ENCODE measurements at places on chromosomes 12 and 14.
A peak's percentile ranks its signal among the peaks of the same experiment; 100 is the strongest.

- DNase-seq, result no peak
Observed at GRCh38 chr12:108581311-108582227, 16.3 kb downstream of the TMEM119 start.

GRCh38 chr14:74389980-74390379 lies 36.0 kb downstream of the SYNDIG1L start:
- DNase-seq, result no peak

DNA sequence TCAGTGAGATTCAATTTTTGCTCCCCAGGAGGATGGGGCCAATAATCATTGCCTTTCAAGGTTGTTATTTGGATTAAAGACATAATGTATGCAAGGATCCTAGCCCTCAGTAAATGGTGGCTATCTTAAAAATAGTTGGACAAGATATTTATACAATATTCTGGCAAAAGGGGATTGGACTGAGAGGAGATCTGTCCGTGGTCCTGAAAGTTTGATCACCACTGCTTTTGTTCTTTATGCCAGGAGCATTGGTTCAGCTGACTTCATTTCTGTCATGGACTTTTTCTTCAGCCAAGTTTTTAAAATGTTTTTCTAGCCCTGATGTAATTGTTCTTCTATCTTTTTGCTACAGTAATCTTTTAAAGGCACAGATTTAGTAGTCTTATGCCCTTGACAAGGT lies 70.2 kb upstream of the TCL1A start:
- no peak for DNase-seq

DNA sequence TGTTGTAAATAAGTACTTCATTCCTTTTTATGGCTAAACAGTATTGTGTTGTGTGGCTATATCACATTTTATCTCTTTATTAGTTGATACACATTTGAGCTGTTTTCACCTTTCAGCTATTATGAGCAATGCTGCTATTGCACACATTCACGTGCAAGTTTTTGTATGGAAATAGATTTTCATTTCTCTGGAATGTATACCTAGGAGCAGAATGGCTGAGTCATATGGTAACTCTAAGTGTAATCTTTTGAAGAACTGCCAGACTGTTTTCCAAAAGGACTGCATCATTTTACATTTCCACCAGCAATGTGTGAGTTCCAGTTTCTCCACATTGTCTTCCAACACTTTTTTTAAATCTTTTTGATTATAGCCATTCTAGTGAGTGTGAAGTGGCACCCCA lies 134.0 kb downstream of the SRGAP1 start:
- DNase-seq, result no peak

DNA sequence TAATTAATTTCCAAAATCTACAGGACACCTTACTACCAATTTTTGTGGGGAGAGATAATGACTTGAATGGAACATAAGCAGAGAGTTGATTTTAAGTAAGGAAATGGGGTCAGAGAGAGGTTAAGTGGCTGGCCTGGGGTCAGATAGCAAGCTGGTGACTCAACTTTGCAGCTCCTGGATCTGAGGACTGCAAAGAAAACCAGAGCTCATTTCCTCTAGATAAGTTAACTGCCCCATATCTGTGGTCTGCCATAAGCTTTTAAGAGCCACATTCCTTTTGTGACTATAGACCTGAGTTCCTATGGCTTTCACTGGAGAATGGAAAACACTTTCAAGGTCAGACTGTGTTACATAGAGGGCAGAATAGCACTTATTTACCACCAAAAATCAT lies 201.2 kb upstream of the PRICKLE1 start:
- DNase-seq, result no peak

DNA sequence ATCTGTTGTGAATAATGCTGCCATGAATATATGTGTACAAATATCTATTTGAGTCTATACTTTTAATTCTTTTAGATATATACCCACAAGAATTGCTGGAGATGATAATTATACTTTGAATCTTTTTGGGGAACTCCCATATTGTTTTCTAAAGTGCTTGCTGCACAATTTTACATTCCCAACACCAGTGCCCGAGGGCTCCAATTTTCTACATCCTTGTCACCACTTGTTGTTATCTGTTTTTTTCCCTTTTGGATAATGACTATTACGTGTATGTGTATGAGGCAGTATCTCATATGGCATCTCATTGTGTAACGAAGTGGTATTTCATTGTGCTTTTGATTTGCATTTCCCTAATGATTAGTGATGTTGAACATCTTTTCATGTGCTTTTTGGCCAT lies 127.1 kb downstream of the SUDS3 start:
- DNase-seq, result no peak

GRCh38 chr14:32524609-32525375 lies 195.7 kb downstream of the AKAP6 start:
- no peak for DNase-seq

- DNase-seq, result no peak
Observed at GRCh38 chr12:11885261-11886038, 185.3 kb upstream of the BCL2L14 start.

DNA sequence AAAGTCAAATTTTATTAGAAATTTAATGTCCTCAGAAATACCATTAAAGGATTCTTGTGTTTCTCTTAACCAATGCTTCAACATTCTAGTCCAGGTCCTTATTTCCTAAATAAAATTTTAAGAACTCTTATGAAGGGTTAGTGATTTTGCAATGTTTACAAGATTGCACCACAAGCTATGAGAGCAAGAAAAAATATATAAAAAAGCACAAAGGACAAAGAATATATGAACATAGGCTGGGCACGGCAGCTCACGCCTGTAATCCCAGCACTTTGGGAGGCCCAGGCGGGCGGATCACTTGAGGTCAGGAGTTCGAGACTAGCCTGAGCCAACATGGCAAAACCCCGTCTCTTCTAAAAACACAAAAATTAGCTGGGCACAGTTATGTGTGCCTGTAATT lies 7.7 kb downstream of the RACGAP1 start:
- no peak for DNase-seq

DNA sequence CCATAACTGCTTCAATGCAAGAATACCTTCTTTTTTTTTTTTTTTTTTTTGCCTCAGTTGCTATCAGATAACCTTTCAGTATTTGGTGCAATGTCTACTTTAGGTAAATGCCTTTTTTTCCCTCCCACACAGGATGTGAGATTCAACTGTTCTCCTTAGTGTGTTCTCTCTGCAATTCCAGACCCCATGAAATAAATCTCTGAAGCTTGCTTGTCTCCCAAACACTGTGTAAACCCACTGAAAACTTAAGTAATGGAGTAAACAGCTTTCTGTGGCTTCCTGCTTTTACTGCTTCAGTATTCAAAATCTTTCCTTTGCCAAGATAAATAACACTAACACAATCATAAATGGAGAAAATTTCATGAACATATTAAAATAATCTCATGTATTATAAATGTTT lies 55.8 kb upstream of the CLEC14A start:
- no peak for DNase-seq

- DNase-seq, result no peak
Observed at GRCh38 chr14:39268393-39268792, 34.7 kb downstream of the MIA2 start.

GRCh38 chr12:66152732-66153131 lies 17.1 kb downstream of the TMBIM4 start:
- DNase-seq, result no peak

DNA sequence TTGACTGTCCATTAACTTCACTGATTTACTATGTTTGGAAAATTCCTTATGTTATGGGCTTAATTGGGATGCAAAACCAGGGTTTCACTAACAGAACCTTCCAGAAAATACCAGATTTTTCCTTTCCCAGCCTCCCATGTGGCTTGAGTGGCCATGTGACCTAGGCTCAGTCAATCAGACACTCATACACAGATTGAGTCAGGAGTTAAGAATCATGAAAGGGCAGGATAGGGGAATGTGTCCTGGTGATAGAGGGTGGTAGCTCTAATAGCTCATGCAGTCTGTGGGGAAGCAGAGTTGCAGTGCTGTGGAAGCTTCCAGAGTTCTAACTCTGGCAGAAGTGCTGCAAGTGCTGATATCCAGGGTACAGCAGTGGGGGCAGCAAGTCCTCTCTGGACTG lies 134.1 kb upstream of the IFNG-AS1 start:
- no peak for DNase-seq

- DNase-seq, result peak; percentile 29
Observed at GRCh38 chr12:116222358-116222757, 55.1 kb downstream of the MED13L start.

GRCh38 chr14:57737598-57737997 lies 128.3 kb downstream of the SLC35F4 start:
- no peak for DNase-seq

GRCh38 chr12:77687321-77687720 lies 143.4 kb upstream of the NAV3 start:
- no peak for DNase-seq

DNA sequence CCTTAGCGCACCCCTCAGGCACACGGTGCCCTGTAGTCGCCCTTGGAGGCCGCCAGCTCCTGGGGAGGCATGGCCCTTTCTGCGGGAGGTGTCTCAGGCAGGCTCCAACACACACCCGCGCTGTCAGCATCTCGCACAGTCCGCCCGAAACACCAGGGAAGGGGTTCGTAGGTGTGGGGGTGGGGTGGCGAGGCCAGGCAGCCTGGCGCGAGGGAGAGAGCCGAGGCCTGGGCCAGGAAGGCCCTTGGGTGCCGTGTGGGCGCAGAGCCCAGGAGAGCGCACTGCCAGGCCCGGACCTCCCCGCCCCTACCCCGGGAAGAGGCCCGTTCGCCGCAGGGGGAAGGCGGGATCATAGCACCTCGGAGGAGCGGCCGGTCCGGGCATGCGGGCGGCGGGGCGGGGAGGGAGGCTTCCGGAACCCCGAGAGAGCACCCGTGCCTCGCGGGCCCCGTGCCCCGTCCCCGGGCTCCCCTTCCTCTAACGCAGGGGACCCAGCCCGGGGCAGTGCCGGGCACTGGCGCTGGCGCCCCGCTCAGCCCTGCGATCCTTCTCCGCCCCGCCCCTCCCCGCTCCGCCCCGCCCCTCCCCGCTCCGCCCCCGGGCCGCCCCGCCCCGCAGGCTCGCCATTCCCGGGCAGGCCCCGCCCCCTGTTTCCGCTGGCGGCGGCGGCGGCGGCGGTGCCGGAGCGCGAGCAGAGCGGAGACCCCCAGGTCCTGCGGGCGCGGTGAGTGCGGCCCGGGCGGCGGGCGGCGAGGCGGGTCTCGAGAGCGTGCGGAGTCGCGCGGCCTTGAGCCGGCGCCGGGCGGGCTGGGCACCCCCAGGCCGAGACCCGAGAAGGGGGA lies at the start of gene TSPAN9:
Gene TSPAN9, plus strand, starts transcription at position 650 of the 842 bp plus-strand sequence. CDS start 123,815 bp downstream, outside the sequence.
- peak; percentile 39 for DNase-seq

DNA sequence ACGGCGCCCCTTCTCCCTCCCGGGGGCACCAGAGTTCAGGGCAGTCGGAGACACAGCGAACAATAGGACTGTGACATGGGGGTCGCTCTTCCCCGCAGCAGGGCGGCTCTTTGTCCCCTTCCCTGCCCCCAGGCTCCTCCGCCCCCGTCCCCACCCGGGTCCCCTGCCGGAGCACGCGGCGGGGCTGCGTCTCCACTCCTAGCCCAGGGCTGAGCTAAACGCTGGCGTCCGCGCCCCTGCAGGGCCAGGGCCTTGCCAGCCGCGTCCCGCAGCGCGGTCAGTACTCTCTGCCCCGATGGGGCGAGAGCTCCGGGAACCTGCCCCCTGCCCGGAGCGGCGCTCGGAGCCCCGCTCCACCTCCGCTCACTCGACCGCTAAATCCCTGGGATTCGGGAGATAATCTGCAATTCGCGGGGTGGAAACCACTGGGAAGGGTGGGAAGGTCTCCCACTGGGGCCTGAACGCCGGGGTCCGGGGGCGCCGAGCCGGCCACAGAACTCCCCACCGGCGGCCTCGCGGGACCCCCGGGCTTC lies 825 bp upstream of the CCDC85C start:
- no peak for DNase-seq

- no peak for DNase-seq
Observed at GRCh38 chr14:61561657-61562276, 133.5 kb upstream of the HIF1A start.

- DNase-seq, result no peak
Observed at GRCh38 chr12:16634786-16635185, 28.8 kb upstream of the LMO3 start.

DNA sequence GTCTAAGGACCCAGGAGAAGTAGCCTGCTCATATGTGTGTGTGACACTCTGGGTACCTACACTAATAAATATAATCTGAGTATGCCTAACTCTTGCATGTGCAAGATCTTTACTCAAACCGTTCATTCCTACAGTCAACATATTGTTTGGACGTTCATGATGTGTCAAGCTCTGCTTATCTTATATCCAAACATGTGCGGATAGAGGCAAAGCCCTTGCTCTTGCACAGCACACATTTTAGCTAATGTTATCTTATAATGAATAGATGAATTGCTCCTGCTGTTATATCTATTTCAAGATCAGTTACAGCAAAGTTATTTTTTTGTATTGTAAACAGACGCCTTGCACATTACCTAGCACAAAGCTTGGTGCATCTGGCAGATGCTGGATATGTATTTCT lies 228.4 kb upstream of the FLRT2 start:
- no peak for DNase-seq

GRCh38 chr14:103869406-103870143 lies 22.2 kb upstream of the PPP1R13B start:
- DNase-seq, result no peak

- no peak for DNase-seq
Observed at GRCh38 chr12:54054742-54055194, 1.1 kb downstream of the HOXC4 start.

DNA sequence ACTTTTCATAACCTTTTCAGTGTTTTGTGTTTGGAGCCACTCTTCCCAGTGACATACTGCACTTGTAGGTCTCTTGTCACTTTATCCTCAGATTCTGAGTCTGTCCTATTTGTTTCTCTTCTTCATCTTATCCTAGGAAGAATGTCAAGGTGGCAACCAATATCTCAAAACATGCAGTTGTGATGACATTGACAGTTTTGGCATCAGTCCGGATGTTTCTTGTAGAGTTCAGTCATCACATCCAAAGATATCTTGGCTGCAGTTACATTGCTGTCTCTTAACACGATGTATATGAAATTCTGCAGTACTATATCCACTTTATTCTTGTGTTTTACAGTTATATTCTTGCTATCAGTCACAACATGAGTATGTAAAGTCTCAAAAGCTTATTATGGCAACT lies 6.4 kb downstream of the ADIPOR2 start:
- DNase-seq, result no peak

- DNase-seq, result no peak
Observed at GRCh38 chr12:57210926-57211692, 5.5 kb upstream of the NXPH4 start.

GRCh38 chr12:94603434-94604365 lies 46.7 kb downstream of the TMCC3 start:
- peak; percentile 7 for DNase-seq

All from stimulated activated CD8-positive, alpha-beta memory T cell treated with anti-CD3 and anti-CD28 coated beads, Interleukin-4, amount 100 ng/mL, for 4 hours (primary cell).